H4 (cell line): ENCODE measurements at places on chromosomes 2 and 18. TPM values are rescaled to one million over a fixed set of nuclear protein-coding genes. Genes with fewer than 3 reads are reported as not detected.

- no peak for DNase-seq
Observed at GRCh38 chr18:59272891-59273758, at the start of gene RAX. RAX (minus strand) TSS chr18:59273454; CDS start chr18:59273206, 248 bp downstream.

DNA sequence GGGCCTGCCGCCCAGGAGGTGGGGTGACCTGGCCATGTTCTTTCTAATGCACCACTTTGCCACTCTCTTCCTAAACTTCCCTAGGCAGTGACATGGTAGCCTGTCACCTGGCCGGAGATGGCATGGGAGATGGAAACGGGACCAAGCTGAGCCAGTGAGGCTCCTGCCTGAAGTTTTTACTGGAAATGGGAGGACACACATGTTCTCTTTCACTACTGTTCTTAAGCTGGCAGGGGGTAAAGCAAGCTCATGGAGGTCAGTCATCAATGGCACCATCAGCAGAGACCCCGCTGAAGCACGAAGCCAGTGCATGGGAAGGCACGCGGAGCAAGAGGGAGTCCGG lies 50.7 kb downstream of the ATIC start:
- DNase-seq: no peak

DNA sequence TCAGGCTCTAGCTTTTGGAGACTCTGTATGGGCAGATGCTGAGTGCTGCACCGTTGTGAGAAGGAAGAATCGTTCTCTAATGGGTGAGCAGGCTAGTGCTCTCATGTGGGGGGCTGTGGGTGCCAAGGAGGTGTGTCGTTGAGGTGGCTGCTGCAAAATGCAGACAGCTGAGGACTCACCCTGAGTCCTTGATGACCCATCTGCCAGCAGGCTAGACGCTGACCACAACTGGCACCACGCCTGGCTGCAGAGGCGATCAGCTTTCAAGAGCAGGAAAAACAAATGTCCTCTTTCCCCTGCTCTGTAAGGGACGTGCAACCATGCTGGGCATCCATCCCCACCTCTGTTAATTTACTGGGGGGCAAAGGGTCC lies 48.2 kb downstream of the HAUS1 start:
- DNase-seq: peak; percentile 75

GRCh38 chr2:131093696-131094462 lies 619 bp upstream of the FAM168B start:
- DNase-seq: no peak

The LRRTM4 gene
- 0.90 and 1.1 TPM in 2 replicates for total RNA-seq
